ENCODE measurements at places on chromosomes 11 and 22.

- no peak for DNase-seq
These were observed 32.3 kb downstream of the KCNA4 start for GRCh38 chr11:29984544-29984943.

DNA sequence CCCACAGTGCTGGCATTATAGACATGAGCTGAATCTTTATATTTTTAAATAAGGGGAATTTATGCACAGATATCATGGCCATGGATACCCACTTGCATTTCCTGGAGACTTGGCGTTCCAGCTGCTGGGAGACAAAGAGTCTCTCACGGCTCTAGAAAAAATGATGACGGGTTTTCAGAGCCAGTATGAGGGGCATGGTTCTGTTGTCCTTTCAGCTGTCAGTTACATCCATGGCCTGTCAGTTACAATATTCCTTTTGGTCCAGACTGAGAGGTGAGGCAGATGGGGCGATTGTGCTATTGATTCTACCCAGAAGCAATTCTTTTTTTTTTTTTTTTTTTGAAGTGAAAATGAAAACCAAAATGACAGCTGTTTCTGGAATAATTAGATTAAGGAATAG lies 29.7 kb downstream of the USH1C start:
- no peak for DNase-seq

DNA sequence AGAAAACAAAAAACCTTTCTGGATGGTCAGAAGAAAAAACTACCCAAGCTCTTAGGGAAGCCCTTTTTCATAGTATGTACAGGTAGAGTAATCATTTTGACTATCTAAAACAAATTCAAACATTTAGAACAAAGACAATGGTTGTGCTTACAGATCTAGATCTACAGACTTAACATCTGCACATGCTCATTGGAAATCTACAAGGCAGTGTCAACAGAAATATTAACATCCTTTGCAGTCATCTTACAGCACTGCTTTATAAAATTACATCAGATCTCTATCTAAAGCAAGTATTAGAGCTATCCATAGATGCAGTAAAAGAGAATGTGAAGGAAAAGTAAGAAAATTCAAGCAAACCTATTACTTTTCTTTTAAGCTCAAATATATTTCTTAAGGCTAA lies 110.3 kb downstream of the CADM1 start:
- no peak for DNase-seq

DNA sequence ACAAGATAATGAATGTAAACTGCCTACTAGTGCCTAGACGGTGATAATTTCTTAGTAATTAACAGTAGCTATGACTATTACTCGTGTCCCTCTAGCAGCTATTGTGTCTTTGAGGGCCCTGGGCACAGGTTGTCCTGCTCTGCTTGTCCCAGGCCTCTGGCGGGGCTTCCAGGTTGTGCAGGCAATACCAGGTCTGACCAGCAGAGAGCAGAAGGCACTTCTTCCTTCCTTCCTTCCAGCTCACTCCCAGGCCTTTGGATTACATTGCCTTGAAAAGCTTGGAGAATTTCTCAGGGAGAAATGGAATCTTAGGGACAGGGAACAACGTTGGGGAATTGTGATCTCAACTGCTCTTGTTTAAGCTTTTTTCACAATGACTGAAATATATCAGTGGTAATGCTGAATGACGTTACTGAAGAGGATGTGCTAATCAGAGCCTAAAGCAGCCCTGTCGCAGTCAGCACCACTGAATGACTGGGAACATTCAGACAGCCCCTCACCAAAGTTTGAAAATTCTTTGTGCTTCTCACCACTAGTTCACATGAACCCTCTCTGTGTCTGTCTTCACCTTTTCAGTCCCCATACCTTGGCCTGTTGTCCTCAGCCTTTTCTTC lies 8.4 kb upstream of the CCKBR start:
- DNase-seq: peak; percentile 45

GRCh38 chr11:17475666-17476316 lies 854 bp downstream of the ABCC8 start:
- DNase-seq: no peak

DNA sequence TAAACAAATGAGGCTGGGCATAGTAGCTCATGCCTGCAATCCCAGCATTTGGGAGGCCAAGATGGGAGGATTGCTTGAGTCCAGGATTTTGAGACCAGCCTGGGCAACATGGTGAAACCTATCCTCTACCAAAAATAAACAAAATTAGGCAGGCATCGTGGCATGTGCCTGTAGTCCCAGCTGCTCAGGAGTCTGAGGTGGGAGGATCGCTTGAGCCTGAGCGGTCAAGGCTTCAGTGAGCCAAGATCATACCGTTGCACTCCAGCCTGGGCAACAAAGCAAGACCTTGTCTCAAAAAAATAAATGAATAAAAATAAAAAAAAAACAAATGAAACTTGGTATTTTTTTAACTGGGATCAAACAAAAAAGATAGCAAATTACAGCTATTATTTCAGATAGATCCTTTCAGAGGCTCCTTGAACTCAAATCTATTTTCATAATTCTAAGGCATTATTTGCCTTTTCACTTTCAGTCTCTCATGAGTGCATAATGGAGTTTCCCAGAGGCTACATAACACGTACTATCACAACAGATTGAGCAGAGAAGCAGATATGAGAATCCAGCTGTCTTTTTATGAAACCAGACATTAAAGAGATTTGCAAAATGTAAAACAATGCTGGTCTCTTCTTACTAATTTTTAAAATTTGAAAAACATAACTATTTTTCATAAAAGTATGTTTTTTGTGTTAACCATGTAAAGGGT lies 23.1 kb downstream of the DDIAS start:
- no peak for DNase-seq

- peak; percentile 33 for DNase-seq
These were observed 802 bp downstream of the TENM4 start for GRCh38 chr11:79439886-79440570.

DNA sequence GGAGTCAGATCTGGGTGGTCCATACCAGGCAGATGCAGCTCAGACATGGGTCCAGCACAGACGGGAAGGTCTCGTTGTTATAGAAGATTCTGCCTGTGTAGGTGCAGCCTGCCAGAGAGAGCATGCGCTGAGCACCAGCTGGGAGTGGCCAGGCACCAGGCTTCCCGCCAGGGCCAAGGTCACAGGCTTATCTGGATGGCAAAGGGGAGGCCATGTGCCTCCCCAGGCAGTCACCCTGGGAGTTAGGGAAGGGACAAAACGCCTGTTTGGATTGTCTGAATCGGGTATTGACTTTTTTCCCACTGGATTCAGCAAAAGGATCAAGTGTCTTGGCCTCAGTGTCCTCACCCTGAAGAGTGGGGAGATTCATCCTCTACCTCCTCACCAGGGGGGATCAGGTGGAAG lies 26.5 kb downstream of the PGA5 start:
- no peak for DNase-seq

DNA sequence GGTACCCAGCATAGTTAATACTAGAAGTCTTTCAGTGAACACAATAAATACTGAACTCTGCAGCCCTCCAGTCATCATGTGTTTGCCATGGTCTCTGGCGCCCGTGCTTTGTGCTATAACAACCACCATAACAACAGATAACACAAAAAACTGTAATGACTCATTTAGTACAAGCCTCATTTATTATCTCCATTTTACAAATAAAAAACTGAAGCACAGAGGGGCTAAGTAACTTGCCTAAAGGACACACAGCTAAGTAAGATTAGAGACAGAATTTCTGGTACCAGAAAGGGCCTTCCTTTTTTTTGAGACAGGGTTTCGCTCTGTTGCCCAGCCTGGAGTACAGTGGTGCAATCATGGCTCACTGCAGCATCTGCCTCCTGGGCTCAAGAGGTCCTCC lies 19.5 kb downstream of the RBFOX2 start:
- no peak for DNase-seq

DNA sequence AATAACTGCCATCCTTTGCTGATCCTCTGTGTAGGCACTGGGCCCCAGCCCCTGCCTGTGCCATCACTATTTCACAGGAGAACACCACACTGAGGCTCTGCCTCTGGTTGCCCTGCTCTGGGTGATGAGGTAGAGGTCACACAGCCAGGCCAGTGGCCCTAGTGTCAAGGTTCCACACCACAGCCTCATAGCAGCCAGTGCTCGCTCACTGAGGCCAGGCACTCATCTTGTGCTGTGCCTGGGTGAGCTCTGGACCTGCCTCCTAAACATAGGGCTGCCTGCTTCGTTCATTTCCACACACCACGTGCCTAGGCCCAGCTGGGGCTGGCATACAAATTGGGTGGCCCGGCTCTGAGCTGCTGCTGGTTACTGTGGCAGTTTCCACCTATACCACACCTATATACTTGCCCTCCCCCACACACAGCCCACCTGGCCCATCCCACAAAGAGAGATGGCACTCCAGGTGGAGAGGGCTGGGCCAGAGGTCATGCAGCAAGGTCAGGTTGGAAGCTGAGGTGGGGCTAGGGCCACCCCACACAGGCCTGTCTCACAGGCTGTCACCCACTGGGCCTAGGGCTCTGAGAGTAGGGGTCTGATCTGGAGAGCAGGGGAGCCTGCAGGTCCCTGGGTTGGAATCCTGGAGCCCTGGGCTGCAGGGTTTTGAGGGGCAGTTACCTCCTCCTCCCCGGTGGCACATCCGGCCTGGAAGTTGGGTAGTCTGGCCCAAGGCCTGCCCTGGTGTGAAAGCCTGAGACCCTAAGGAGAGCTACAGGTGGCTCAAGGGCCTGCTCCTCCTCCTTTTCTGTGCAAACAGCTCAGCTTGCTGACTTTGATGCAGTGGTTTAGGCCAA lies 11.2 kb downstream of the KCNQ1OT1 start:
- no peak for DNase-seq

- no peak for DNase-seq
These were observed 4.9 kb downstream of the PSMD13 start for GRCh38 chr11:241634-242033.

DNA sequence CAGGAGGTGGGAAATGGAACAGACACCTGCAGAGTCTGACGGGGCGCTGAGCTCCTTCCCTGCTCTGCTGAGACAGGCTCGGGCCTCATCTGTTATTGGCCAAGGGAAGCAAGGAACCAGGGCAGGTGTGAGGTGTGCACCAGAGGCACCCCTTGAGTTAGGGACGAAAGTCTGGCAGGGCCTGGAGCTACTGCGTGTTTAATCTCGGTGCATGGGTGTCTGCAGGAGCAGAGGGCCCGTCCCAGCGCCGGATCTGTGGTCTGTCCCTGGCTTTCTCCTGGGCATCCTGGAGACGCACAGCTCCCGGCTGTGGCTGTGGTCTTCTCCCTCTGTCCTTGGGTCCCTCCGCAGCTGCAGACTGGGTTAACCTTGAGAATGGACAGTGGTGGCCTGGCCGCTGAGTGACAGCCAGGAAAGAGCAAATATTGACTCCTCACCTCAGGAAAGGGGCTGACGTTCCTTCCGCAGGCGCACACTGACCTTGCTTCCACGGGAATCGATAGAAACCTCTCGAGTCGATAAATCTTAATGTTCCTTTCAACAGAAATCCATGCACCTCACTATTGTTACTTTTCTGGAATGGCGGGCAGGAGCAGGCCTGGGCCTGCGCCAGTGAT lies 975.6 kb downstream of the BRD1 start:
- DNase-seq: no peak

- no peak for DNase-seq
These were observed 31.2 kb downstream of the POU2AF3 start for GRCh38 chr11:111329306-111330204.

- DNase-seq: no peak
These were observed 2.9 kb upstream of the SERPINH1 start for GRCh38 chr11:75558939-75559843.

- no peak for DNase-seq
These were observed 859 bp upstream of the KRTAP5-5 start for GRCh38 chr11:1628506-1629325.

Data from renal cortex interstitium (tissue), 15 donors.